ENCODE measurements at places on chromosomes 16 and 17.
A peak's percentile ranks its signal among the peaks of the same experiment; 100 is the strongest.

DNA sequence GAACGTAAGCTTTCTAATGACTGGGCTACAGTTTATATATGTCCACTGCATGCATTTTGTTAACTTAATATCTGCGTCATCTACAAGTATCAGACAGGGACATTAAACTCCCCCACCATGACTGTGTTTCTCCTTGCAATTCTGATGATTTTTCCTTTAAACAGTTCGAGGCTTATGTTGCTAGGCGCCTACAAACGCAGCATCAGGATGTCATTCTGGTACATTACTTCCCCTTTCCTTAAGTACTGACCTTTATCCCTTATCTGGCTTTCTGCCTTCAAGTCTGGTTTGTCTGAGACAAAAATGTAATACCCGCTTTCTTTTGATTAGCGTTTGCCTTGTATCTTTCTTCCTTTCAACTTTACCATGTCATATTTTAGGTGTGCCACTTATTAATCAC is 362.4 kb downstream of the SLC39A11 start:
- DNase-seq = no peak

GRCh38 chr16:25713785-25714570 is 22.2 kb downstream of the HS3ST4 start:
- DNase-seq = no peak

- no peak for DNase-seq
These were observed 11.4 kb upstream of the OGFOD3 start for GRCh38 chr17:82429824-82430223.

- DNase-seq = no peak
These were observed 21.8 kb downstream of the ACSM1 start for GRCh38 chr16:20675488-20676267.

DNA sequence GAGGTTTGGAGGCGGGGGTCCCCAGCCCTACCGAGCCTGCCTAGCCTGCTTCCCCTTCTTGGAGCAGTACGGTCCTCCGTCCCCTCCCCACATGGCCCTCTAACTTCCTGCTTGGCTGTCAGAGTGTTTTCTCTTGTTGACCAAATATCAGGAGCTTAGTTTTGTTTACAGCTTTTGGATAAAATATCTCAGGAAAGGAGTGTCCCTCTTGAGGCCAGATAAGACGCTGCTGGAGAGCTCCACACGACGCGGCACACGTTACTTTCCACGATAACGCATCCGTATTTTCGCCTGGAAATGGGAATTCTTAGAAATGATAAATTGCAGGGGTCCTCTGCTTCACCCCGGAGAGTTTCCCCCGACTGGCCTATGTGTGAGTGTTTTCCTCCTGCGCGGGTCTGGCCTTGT is 182.9 kb downstream of the MAF start:
- no peak for DNase-seq

- no peak for DNase-seq
These were observed 24.8 kb upstream of the NSRP1 start for GRCh38 chr17:30091771-30092170.

DNA sequence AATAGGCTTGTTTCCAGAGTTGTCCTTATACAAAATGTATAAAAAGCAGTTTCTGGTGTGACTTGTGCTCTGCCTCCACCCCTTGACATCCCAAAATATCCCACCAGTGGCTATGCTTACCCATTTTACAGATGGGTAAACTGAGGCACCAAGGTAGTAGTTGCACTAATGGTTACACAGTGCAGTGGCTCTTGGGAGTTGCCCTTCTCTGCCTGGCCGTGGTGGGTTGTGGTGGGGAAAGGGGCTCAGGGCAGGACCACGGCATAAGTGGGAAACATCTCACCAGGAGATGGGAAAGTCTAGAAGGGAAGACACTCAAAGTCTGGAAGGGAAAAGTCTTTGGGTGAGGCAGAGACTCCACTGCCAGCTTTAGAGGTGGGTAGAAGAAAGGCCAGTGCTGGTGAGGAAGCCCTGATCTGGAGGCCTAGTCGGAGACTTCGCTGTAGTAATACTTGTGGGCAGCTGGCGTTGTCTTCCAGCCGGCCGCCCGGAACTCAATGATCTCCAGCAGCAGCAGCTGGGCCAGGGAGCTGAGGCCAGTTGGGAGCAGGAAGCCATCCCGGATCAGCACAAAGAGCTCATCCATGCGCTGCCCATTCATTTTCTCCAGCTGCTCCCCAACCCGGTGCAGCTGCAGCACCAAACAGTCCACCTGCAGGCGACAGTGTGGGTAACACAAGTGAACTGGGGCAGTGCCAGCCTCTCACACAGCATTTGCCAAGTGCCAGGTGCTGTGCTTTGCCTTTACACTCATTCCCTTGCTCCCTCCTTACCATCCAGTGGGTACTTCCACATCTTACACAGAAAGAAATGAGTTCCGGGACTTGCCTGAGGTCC is 4.5 kb downstream of the MIF4GD start:
- DNase-seq = no peak

GRCh38 chr16:30778549-30779244 is 8.3 kb downstream of the ZNF629 start:
- no peak for DNase-seq

- no peak for DNase-seq
These were observed 25.7 kb downstream of the ARHGAP23 start for GRCh38 chr17:38453951-38454421.

GRCh38 chr17:75341784-75342486 is 52.7 kb upstream of the SLC25A19 start:
- no peak for DNase-seq

- no peak for DNase-seq
These were observed 4.1 kb upstream of the AXIN2 start for GRCh38 chr17:65565559-65565958.

- no peak for DNase-seq
These were observed 24.4 kb upstream of the BEAN1 start for GRCh38 chr16:66402591-66403230.

DNA sequence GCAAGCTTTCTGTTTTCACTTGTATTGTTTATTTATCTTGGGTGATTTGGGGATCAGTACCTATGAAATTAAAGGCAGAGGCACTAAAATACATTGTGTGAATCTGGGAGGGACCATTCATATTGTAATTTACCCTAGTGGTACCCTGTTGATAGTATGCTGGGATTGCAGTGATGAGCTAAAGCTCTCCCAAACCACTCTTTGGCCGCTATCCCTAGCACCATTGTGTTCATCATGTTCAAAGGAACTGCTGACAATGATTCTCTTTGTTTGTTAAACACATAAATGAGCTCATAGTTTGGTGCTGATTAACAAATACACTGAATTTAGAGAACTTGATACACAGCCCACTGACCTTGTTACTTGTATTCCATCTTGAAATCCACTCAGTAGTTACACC is 1469.8 kb downstream of the CDH11 start:
- DNase-seq = no peak

- no peak for DNase-seq
These were observed 32.7 kb downstream of the IFT140 start for GRCh38 chr16:1579214-1579613.

- DNase-seq = no peak
These were observed 547.6 kb downstream of the WWOX start for GRCh38 chr16:78647019-78647418.

- DNase-seq = no peak
These were observed 1.9 kb upstream of the MT1E start for GRCh38 chr16:56623637-56624036.

- peak; percentile 31 for DNase-seq
These were observed 1.0 kb upstream of the CKLF start for GRCh38 chr16:66551348-66551759.

DNA sequence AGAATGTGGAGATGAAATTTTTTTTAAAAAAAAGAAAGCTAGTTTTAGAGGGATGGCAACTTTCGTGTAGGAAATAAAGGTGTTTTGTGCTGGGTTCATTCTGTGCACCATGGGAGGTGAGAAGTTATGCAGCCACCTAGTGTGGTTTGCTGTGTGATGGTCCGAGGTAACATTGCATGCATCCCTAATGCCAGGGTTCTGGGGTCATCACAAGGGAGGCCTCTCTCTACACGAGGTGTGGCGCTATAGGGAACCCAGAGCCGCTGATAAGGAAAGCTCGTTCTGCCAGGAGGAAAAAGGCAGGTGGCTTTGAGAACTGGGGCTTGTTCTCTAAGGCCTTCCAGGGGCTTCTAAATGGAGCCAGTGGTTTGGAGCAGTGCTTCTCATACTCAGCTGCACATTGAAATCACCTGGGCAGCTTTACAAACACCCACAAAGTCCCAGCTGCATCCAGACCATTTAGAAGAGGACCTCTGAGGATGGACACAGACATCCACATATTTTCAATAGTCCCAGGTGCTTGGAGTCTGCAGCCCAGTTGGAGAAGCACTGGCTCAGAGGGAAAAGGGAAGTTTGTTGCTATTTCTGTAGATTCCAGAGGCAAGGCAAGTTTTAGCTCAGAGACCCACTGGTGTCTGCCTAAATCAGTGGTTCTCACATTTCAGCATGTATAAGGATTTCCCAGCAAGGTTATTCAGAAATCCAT is 43.5 kb downstream of the VPS35L start:
- no peak for DNase-seq

DNA sequence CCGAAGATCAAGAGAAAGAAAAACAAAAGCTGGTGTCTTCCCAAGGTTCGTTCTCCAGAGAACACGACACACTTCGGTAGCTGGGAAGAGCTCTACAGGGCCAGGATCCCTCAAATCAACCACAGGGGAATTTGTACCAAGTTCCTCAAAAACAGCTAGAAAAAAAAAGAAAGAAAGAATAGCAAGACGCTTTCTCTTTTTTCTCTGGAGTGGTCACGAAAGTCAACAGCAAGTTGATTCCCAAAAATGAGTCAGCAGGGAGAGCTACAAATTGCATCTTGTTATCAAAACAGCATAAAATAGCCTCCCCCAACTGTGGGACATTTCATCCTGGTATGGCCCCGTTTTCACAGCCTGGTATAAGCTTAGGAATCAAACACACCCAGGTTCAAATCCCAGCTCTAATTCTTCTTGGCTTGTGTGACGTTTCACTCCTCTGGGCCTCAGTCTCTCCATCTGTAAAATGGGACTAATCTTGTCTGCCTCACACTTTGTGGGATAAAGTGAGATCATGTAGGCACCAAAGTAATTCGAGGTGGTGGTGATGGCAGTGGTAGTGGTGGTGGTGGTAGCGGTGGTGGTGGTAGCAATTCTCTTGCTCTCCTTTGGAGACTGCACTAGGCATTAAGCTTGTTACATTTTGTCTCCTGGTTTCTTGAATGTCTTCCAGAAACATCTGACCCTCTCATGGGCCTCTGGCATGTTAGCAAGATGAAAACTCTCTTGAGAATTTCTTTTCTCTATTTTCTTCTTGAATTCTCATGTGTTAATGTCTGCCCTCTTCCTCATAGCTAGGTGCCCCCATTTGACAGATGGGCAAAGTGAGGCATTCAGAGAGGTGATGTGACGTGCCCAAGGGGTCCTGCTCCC is 988 bp upstream of the IL21R start:
- no peak for DNase-seq

- DNase-seq = no peak
These were observed 733 bp downstream of the CHRNB1 start for GRCh38 chr17:7445619-7445968.

- DNase-seq = no peak
These were observed 44.0 kb upstream of the AKTIP start for GRCh38 chr16:53546988-53547391.

DNA sequence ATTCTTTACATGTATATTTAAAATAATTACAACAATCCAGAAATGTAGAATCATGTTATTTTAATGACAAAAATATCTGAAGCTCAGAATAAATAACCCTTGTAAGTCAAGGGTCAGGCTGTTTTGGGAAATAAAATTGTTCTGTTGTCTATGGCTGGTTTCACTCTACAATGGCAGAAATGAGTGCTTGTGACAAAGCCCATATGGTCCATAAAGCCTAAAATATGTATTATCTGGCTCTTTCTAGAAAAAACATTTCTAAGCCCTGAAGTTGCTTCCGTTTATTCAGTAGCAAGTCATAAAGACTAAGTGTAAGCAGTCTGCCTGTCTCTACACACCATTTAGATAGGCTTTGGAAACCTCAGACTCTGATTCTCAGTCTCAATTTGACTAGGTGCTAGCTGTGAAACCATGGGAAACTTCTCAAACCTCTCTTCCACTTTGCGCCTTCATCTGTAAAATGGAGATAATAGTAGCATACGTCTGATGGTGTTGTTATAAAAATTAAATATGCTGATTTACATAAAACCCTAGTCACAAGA is 365.7 kb upstream of the CA10 start:
- DNase-seq = no peak

DNA sequence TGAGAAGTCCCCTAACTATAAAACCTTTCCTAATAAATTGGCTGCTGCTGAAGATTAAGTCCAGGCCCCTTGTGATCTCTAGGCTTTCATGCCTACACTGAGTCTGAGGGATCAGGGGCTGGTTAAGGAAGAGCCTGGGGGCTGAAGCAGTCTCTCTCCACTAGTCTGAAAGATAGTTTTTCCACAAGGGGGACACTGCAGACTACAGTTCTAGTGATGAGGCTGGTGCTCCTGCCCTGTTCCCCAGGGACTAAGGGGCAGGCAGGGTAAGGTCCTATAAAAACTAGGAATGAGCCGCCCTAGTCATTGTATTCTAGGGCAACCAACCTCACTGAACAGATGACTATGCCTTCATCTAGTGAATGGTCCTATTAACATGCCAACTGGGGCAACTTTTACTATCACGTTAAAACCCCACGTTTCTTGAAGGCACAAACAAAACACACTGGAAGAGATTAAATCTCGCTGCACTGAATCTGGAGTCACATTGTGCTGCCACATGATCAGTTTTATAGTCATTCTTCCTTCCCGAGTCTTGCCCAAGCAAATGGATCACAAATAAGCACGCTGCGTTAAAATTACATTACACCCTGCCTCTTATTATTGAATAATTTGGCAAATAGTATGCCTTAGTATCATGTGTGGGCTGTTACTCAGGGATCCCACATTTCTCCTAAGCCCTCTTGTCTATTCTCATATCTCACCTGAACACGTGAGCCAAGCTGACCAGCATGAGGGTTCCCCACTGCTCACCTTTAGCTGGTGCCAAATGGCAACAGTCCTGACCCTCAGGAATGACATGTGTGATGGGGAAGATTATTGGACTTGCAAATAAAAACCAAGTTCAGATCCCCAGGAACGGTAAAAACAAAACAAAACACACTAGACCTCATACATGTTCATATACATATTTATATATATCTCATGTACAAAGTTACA is 95.4 kb upstream of the TOB1 start:
- no peak for DNase-seq

- no peak for DNase-seq
These were observed 132.3 kb upstream of the SDK2 start for GRCh38 chr17:73776351-73777130.

- DNase-seq = no peak
These were observed 29.0 kb upstream of the CLEC3A start for GRCh38 chr16:77993111-77993985.

DNA sequence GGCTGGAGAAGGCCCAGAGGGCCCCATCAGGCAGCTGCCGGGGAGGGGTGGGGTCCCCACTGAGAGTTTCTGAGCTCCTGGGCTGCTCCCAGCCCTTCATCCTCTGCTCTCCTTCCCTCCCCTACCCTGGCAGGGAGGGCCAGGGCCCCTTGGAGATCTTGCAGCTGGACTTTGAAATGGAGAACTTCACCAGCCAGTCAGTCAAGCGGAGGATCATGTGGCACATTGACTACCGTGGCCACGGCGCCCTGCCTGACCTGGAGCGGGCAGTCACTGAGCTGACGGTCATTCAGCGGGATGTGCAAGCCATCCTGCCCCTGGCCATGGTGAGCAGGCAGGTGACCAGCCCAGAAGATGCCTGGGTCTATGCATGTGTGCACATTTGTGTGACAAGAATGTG is 49.5 kb downstream of the TMEM132E start:
- DNase-seq = no peak

All from stimulated activated CD8-positive, alpha-beta memory T cell treated with anti-CD3 and anti-CD28 coated beads, Interleukin-4, amount 100 ng/mL, for 4 hours (primary cell).